NCI-H460 (cell line): ENCODE measurements at places on chromosomes 11 and 22. TPM values are rescaled to one million over a fixed set of nuclear protein-coding genes. Genes with fewer than 3 reads are reported as not detected.

ZDHHC8 gene
- total RNA-seq, result 6.5 and 8.1 TPM in 2 replicates

ANO9 gene
- total RNA-seq, result 0.12 TPM in 1 of 2 replicates, not detected in the other

ADM gene
- 7.0 and 8.5 TPM in 2 replicates for total RNA-seq

CTTN gene
- total RNA-seq, result 61.7 and 67.7 TPM in 2 replicates

TREH gene
- not detected in 2 replicates for total RNA-seq

LIF gene
- total RNA-seq, result 70.9 and 73.5 TPM in 2 replicates

INS gene
- total RNA-seq, result not detected in 2 replicates

OR4A16 gene
- not detected in 2 replicates for total RNA-seq

LGR4 gene
- 54.0 and 59.8 TPM in 2 replicates for total RNA-seq

IRAG1 gene
- total RNA-seq, result not detected in 2 replicates

SYT12 gene
- 0.32 and 0.52 TPM in 2 replicates for total RNA-seq

PATE2 gene
- not detected in 2 replicates for total RNA-seq

IFITM10 gene
- total RNA-seq, result 0.49 and 1.0 TPM in 2 replicates

PHOX2A gene
- total RNA-seq, result not detected in 2 replicates

GAB4 gene
- total RNA-seq, result not detected in 2 replicates

SAA2 gene
- not detected in 2 replicates for total RNA-seq

EHF gene
- total RNA-seq, result 0.10 and 0.20 TPM in 2 replicates
